Fibroblast of lung (primary cell): ENCODE measurements at places on chromosomes 6 and 20. TPM values are rescaled to one million over a fixed set of nuclear protein-coding genes. Genes with fewer than 3 reads are reported as not detected.

DNA sequence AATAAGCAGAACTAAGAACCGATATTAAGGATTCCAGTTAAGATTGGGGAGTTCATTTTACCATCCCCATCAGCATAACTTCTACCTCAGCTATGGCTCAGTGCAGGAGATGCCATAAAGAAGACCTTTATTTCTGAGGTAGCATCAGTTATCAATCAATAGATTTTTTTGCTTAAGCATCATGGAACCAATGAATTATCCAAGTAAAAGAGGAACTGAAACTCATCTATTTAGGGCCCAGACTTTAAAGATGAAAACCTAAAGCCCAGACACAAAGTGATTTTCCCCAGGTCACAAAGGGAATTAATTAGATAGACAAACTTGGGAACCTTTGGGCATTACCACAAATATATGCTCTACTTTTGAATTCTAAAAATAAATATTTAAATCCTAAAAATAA, 59.2 kb upstream of the TINAG start:
- no peaks in the 10 kb centered on the region for H3K36me3 ChIP-seq
- no peak for DNase-seq
- no peaks in the 10 kb centered on the region for H3K4me1 ChIP-seq
- no peaks in the 10 kb centered on the region for H3K27me3 ChIP-seq
- H3K27ac ChIP-seq, result no peak overlapping the region
- H3K4me3 ChIP-seq, result no peak overlapping the region

DNA sequence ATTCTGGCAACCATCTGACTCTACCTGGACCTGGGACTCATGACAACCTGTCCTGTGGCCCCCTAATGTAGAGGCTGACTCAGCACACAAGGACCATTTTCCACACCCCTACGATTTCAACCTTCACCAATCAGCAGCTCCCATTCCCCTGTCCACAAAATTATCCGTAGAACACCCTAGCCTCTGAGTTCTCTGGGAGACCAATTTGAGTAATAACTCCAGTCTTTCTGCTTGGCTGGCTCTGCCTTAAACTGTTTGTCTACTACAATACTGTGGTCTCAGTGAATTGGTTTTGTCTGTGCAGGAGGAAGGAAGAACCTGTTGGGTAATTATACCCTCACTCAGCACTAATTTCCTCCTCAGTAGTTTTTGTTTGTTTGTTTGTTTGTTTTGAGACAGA, 99.3 kb upstream of the MRPS10 start:
- no peak overlapping the region for H3K4me3 ChIP-seq
- peak overlapping the region; percentile 55 for H3K27ac ChIP-seq
- H3K36me3 ChIP-seq, result no peaks in the 10 kb centered on the region
- peaks cover 44% of the 10 kb centered on the region for H3K4me1 ChIP-seq

DNA sequence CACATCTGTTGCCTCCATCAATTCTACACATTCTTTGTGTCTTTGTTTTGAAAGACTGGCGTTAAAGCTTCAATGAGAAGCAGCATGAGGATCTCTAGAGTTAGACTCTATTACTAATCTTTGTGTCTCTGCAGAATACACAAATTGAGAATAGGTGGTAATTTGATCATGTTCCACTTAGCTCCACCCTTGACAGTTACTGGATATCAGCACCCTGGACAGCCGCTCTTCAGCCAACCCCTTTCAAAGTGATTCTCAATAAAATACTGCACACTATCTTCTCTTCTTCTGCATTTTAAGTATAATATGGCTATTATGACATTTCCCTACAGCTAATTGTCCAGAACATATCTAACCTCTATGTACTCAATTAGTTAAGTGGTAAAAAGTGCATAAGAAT, 54.3 kb upstream of the CNR1 start:
- no peaks in the 10 kb centered on the region for H3K27me3 ChIP-seq
- H3K4me3 ChIP-seq, result no peak overlapping the region
- no peaks in the 10 kb centered on the region for H3K36me3 ChIP-seq
- no peaks in the 10 kb centered on the region for H3K4me1 ChIP-seq
- H3K27ac ChIP-seq, result no peak overlapping the region
- peak; percentile 9 for DNase-seq

GRCh38 chr6:32843331-32843978, 392 bp downstream of the PSMB8 start:
- H3K4me3 ChIP-seq, result peak overlapping the region; percentile 96
- no peak for DNase-seq
- H3K4me1 ChIP-seq, result peaks cover 3% of the 10 kb centered on the region

GRCh38 chr6:56335726-56336125, 88.3 kb upstream of the COL21A1 start:
- no peaks in the 10 kb centered on the region for H3K27me3 ChIP-seq
- peak; percentile 91 for DNase-seq
- no peaks in the 10 kb centered on the region for H3K36me3 ChIP-seq
- no peaks in the 10 kb centered on the region for H3K4me1 ChIP-seq

DNA sequence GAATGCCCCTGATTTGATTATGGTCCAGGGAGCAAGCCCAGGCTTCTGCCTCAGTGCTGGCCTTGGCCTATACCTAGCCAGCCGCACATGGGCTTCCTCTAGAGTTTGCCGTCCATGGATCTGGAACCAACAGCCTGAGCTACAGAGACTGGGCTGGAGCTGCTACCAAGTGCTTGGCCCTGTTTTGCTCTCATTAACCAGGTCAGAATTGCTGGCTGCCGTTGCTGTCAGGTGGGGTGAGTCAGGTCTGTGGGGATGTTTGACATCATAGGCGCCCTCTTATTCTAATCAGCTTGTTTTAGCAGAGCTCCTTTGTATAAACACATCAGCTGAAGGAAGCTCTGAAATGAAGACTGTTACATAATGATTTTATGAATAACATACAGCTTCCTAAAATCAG, 83.1 kb upstream of the PHACTR2 start:
- peak; percentile 72 for DNase-seq
- no peaks in the 10 kb centered on the region for H3K36me3 ChIP-seq
- peaks cover 12% of the 10 kb centered on the region for H3K4me1 ChIP-seq
- no peak overlapping the region for H3K4me3 ChIP-seq
- H3K27me3 ChIP-seq, result no peaks in the 10 kb centered on the region
- H3K27ac ChIP-seq, result no peak overlapping the region

DNA sequence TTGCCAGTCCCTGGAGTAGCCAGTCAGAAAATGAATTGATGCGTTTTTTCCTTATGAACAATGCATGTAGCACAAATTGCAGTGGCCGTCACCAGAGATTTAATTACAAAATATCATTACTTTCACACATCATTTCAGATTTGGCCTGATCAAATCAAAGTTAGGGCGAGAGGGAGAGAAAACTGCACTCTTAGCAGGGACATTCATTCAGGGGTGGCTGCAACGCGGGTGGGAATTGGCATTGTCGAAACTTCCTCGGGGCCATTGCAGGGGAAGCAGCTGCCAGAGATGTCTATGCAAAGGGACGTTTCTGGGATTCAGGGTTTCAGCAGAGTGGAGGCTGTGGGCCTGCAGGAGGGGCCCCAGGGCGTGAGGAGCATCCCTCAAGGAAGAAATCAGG, 76.5 kb upstream of the TOP1 start:
- H3K27ac ChIP-seq, result no peak overlapping the region
- DNase-seq, result no peak
- H3K4me3 ChIP-seq, result no peak overlapping the region
- H3K36me3 ChIP-seq, result no peaks in the 10 kb centered on the region

GRCh38 chr20:17648791-17649730, 33.0 kb downstream of the RRBP1 start:
- peaks cover 10% of the 10 kb centered on the region for H3K36me3 ChIP-seq
- H3K4me3 ChIP-seq, result no peak overlapping the region
- H3K4me1 ChIP-seq, result peaks cover 20% of the 10 kb centered on the region
- no peak for DNase-seq

DNA sequence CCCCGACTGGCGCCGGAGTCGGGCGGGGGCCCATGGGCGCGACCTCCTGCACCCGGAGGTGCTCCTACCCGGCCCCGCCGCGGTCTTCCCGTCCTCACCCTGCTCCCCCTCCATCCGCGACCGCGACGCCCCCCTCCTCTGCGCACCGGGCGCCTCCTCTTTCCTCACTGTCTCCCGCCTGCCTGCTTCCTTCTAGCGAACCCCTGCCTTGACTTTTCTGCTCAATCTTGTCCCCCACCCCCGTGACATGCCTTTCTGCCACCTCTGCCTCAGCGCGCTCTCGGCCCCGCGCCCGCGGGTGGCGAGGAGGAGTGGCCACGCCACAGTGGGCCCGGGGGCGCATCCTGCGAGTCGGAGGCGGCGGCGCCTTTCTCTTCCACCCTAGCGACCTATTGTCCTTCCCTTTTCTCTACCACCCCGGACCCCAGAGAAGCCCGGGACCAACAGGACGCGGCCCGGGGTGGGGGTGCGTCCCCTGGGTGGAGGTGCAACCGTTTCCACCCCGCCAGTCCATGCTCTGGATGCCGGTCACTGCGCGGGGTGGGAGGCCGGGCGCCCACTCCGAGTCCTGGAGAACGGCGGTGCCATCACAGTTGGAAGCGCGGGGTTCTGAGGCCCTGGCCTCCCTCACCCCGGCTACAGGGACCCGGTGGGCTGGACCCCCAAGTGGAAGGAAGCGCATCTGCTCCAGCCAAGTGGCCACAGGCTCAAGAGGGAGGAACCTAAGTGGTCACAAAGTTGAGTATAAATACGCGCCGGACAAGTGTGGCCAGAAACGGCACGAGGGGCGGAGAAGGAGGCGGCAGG, 2.0 kb downstream of the PDE10A start:
- DNase-seq, result no peak
- H3K4me1 ChIP-seq, result no peaks in the 10 kb centered on the region
- no peaks in the 10 kb centered on the region for H3K36me3 ChIP-seq
- no peak overlapping the region for H3K4me3 ChIP-seq
- no peak overlapping the region for H3K27ac ChIP-seq
- H3K27me3 ChIP-seq, result peaks cover 11% of the 10 kb centered on the region

DNA sequence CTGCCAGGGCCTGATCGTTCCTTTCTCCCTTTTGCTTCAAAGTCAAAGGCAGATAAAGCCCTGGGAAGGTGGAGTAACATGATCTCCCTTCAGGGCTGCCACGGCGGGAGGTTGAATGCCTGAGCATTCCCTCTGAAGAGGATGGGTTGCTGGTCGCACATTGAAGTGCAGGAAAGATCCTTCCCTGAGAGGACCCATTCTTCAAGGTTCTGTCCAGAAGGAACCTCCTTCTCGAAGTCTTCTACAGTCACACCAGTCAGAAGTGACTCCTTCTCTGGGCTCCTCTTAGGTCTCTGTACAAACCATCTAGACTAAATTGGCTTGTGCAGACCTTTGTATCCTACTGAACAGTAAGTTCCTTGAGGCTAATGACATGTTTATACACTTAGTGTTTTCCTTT, 192.6 kb upstream of the VGLL2 start:
- H3K4me1 ChIP-seq, result no peaks in the 10 kb centered on the region
- H3K27ac ChIP-seq, result no peak overlapping the region
- DNase-seq, result no peak
- H3K4me3 ChIP-seq, result no peak overlapping the region
- H3K36me3 ChIP-seq, result no peaks in the 10 kb centered on the region

DNA sequence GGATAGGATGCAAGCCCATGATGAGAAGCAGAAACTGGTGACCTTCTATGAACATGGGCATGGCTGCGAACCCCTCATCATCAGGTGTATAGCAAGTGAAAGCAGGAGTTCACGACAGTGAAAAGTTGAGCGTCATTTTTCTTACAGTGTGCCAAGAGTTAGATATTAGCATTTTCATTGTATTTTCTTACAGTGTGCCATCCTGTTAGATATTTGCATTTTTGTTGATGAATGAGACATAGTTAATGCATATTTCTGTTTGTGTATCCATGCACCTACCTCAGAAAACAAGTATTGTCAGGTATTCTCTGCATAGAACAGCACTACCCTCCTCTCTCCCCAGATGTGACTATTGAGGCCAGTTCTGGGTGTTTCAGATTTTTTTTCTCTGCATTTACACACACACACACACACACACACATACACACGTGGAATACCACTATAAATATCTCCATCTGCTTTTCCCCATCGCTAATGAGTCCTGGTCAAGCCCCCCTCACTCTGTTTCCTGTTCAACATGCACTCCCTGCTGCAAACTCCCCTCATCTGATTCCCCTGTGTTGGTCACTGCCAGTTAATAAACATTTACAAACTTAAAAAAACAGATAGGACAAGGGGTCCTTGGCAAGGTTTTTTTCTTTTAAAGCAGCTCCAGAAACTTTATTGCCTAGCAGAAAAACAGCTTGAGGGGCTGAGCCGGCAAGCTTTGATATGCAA, 41.7 kb downstream of the PLN start:
- H3K4me3 ChIP-seq, result no peak overlapping the region
- no peaks in the 10 kb centered on the region for H3K27me3 ChIP-seq
- no peak overlapping the region for H3K27ac ChIP-seq
- no peaks in the 10 kb centered on the region for H3K4me1 ChIP-seq
- no peak for DNase-seq

- H3K27ac ChIP-seq, result no peak overlapping the region
- no peak for DNase-seq
- no peaks in the 10 kb centered on the region for H3K27me3 ChIP-seq
- H3K4me3 ChIP-seq, result no peak overlapping the region
These were observed 40.9 kb downstream of the ARFGEF2 start for GRCh38 chr20:48962421-48962820.

- no peaks in the 10 kb centered on the region for H3K4me1 ChIP-seq
- DNase-seq, result no peak
- H3K27me3 ChIP-seq, result no peaks in the 10 kb centered on the region
- no peaks in the 10 kb centered on the region for H3K36me3 ChIP-seq
These were observed 193.3 kb downstream of the TSHZ2 start for GRCh38 chr20:53165452-53165851.

- H3K27me3 ChIP-seq, result no peaks in the 10 kb centered on the region
- no peak for DNase-seq
- H3K27ac ChIP-seq, result no peak overlapping the region
- H3K36me3 ChIP-seq, result no peaks in the 10 kb centered on the region
- no peak overlapping the region for H3K4me3 ChIP-seq
These were observed 118.8 kb downstream of the PHACTR3 start for GRCh38 chr20:59723108-59723500.

GRCh38 chr20:51678026-51678697, 90.0 kb downstream of the ATP9A start:
- H3K27ac ChIP-seq, result no peak overlapping the region
- H3K4me1 ChIP-seq, result no peaks in the 10 kb centered on the region
- peak; percentile 23 for DNase-seq
- H3K36me3 ChIP-seq, result peaks cover 3% of the 10 kb centered on the region
- H3K4me3 ChIP-seq, result no peak overlapping the region
- H3K27me3 ChIP-seq, result no peaks in the 10 kb centered on the region

Gene CHRNA4
- total RNA-seq, result not detected in 2 replicates

Gene SLA2
- total RNA-seq, result not detected in 2 replicates

Gene CCHCR1
- total RNA-seq, result 19.0 and 19.3 TPM in 2 replicates

Gene NKAPL
- total RNA-seq, result 2.8 and 3.3 TPM in 2 replicates

Gene YIPF3
- total RNA-seq, result 83.7 and 106 TPM in 2 replicates

Gene ERVFRD-1
- total RNA-seq, result not detected in 2 replicates

Gene NKAIN4
- not detected in 2 replicates for total RNA-seq

Gene FAM83C
- not detected in 2 replicates for total RNA-seq
